Epithelial cell of umbilical artery (primary cell): ENCODE measurements at places on chromosomes 16 and 17. TPM values are rescaled to one million over a fixed set of nuclear protein-coding genes. Genes with fewer than 3 reads are reported as not detected.

The HBQ1 gene
- 0.61 and 3.9 TPM in 2 replicates for total RNA-seq

The CNTNAP1 gene
- total RNA-seq: 2.6 and 11.2 TPM in 2 replicates

The GAST gene
- total RNA-seq: not detected in 2 replicates

The CD300E gene
- total RNA-seq: not detected in 2 replicates

The MYOCD gene
- not detected in 2 replicates for total RNA-seq

The KPNA2 gene
- 119 and 146 TPM in 2 replicates for total RNA-seq

The NTN1 gene
- total RNA-seq: 0.32 TPM in 1 of 2 replicates, not detected in the other

The SLC12A3 gene
- total RNA-seq: not detected in 2 replicates

The PSMD7 gene
- total RNA-seq: 130 and 187 TPM in 2 replicates
